Cerebellar nuclear complex (tissue), 1 donor: ENCODE measurements at places on chromosomes 5 and 9.

DNA sequence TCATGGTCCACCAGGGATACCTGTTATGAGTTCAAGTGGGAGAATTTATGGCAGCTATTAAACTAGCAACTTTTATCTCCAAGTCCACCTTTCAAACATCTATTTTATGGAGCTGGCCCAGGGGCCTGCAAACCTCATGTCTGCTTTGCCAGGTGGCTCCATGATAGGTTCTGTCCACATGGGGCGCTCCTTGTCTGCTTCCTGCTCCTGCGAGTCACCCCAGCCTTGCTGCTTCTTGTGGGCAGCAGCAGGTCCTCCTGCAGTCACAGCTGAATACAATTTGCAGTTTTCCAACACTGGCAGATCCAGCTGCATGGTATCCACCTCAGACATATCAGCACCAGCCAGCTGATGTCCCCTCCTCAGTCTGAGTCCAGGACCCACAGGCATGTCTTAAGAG lies 39.6 kb upstream of the FRRS1L start:
- DNase-seq: no peak

DNA sequence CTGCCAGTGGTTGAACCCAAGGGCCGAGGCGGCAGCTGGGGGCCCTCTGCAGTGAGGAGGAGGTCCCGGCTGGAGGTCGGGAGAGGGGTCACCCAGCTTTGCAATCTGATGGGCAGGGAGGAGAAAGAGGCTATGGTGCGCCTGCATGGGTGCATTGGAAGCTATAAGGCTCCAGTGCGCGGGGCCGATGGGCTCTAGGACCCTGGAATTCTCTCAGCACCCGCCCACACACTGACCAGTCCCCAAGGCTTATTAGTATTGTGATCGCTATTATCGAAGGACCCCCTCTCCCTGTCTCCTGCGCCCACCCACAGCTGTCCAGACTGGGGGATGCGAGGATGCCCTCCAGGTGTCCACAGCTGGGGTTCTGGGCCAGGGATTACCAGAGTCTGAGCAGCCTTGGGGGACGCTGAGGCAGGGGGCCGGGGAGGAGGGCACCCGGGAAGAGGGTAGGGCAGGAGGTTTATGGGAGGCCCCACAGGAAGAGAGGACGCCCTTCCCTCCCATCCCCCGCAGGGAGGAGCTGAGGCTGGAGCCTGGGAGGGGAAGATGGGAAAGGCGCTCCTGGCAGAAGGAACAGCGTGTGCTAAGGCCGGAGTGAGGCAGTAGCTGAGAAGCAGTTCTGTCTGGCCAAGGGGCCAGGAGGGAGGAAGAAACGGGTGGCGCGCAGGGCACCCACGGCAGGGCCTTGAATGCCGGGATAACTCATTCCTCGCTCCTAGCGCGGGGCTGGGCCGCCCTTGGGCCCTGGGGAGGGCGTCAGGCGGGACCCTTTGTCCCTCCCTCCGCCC lies 24.2 kb downstream of the C9orf50 start:
- no peak for DNase-seq

- no peak for DNase-seq
Observed at GRCh38 chr5:12292610-12293204, 388.5 kb upstream of the CTNND2 start.

- no peak for DNase-seq
Observed at GRCh38 chr5:127871503-127872153, 168.4 kb downstream of the CCDC192 start.

DNA sequence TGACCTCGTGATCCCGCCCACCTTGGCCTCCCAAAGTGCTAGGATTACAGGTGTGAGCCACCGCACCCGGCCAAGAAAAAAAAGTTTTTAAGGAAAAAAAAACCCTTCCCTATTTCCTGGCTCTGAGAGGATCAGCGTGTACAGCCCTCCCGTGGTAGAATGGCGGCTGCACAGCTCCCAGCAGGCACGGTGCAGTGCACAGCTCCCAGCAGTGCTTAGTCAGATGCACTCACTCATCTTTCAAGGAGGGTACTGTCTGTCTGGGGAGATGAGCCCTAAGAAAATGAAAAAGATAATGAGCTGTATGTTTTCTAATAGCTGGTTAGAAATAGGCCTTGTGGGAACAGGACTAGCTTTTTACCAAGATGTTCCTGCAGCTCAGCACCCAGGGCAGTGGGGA lies 36.7 kb upstream of the SLC2A8 start:
- no peak for DNase-seq

- DNase-seq: no peak
Observed at GRCh38 chr5:172186114-172186695, 1.8 kb downstream of the STK10 start.

- DNase-seq: no peak
Observed at GRCh38 chr9:8907868-8908267, 1108.3 kb upstream of the DMAC1 start.

DNA sequence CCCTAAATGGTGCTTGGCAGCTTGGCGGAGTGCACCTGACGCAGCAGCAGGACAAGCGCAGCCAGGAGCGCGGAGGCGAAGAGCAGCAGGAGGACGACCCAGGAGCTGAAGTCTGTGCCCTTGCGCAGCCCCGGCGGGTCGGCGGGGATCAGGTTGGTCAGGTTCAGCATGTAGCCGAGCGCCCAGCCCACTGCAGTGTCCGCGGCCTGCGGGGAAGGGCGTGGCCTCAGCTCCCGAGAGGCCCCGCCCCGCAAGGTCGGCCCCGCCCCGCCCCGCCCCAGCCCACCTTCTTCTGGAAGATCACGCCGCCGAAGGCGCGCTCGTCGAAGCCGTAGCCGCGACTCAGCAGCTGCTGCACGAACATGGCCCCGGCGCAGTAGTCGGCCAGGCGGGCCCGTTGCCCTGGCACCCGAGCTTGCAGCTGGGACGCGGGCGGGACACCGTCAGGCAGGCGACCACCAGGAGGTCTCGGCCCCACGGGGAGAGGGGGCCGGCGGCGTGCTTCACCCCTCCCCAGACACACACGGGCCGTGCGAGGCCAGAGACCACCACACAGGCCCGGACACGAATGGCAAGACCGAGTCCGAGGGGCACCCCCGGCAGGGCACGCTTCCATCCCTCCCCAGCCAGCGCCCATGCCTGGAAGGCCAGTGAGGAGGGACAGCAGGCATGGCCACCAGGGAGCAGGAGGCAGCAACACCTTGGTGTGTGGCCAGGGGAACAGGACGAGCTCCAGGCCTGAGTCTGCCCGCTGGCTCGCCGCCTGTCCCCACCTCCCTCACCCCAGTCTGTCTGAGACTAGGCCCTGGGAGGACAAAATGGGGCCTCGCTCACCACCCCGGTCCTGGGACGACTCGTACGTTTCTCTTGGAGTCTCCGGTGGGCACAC lies 2.9 kb upstream of the NPDC1 start:
- DNase-seq: no peak

GRCh38 chr9:34741628-34742027 lies 31.7 kb upstream of the CCL21 start:
- DNase-seq: no peak

- no peak for DNase-seq
Observed at GRCh38 chr9:137788561-137789294, 88.9 kb upstream of the CACNA1B start.

GRCh38 chr9:89234205-89235067 lies 55.8 kb upstream of the SHC3 start:
- DNase-seq: no peak

- DNase-seq: peak; percentile 32
Observed at GRCh38 chr5:134240421-134240962, 14.6 kb upstream of the PPP2CA start.

- DNase-seq: no peak
Observed at GRCh38 chr9:74598874-74599273, 101.7 kb downstream of the RORB start.

GRCh38 chr5:83204651-83205050 lies 127.3 kb downstream of the XRCC4 start:
- no peak for DNase-seq

DNA sequence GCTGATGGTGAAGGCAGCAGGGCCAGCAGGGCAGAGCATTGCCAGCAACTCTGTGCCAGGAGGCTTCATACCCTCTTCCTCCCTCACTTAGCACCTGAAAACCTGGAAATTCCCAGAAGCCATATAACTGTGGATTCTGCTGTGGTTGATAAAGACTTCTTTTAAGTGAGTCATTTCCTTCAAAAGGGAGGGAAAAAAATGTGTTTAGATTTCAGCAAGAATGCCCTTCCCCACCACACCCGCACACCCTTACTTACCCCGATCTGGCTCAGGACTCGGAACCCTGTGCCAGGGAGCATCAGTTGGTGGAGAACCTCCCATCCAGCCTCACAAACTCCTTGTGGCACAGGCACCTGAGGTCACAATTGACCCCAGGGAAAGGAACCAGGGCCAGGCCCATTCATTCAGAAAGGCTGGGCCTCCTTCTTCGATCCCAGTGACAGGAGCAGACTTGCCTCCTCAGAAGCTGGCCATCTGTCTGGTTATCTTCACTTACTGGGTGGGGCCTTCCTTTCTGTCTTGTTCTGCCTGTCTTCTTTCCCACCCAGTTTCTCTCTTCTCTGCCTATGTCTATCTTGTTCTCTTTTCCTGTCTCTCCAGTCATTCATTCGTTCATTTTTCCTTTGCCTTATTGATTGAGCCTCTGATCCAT lies 62.6 kb downstream of the PLAC8L1 start:
- no peak for DNase-seq

- DNase-seq: no peak
Observed at GRCh38 chr9:132242621-132243155, 80.8 kb downstream of the NTNG2 start.

GRCh38 chr5:156893517-156893916 lies 43.4 kb downstream of the PPP1R2B start:
- DNase-seq: no peak

GRCh38 chr5:11904265-11904906 lies at the start of gene CTNND2:
TSS of gene CTNND2 (minus strand) at chr5:11904446. CDS start at chr5:11903853, 593 bp downstream.
- DNase-seq: peak; percentile 54

DNA sequence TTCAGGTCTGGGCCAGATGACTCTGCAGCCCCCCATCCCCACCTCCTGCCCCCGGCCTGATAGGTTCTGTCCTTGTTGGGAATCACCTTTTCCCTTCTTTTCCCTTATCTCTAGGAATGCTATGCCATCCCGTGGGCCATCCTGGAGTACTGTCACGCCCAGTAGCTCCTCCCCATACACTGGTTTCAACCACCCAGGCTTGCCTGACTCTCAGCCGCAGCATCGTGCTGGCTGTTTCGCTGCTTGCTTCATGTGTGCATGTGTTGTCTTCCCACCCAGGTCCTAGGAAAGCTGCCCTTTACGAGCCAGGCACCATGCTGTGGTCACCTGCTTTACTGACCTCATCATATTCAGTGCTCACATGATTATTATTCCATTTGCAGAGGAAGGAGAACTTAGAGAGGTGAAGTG lies 71.8 kb downstream of the ANGPTL2 start:
- no peak for DNase-seq

GRCh38 chr5:138033907-138034306 lies 1.0 kb upstream of the FAM13B start:
- DNase-seq: no peak

GRCh38 chr5:120405923-120406322 lies 58.2 kb upstream of the PRR16 start:
- no peak for DNase-seq

DNA sequence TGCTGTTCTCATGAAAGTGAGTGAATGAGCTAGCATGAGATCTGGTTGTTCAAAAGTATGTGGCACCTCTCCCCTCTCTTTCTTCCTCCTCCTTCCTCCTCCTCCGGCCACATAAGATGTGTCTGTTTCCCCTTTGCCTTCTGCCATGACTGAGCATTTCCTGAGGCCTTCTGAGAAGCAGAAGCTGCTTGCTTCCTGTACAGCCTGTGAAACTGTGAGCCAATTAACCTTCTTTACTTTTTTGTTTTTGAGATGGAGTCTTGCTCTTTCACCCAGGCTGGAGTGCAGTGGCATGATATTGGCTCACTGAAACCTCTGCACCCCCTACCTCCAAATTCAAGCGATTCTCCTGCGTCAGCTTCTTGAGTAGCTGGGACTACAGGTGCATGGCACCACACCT lies 6.1 kb downstream of the S100Z start:
- no peak for DNase-seq

DNA sequence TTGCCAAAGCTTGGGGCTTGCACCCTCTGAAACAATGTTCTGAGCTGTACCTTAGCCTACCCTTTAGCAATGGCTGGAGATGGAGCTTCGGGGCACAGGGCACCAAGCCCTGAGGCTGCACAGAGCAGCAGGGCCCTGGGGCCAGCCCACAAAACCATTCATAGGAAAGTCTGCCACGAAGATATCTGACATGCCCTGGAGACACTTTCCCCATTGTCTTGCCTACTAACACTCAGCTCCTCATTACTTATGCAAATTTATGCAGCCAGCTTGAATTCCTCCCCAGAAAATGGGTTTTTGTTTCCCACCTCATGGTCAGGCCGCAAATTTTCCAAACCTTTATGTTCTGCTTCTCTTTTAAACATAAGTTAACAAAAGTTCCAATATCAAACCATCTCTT lies 105.7 kb downstream of the DTWD2 start:
- no peak for DNase-seq

- DNase-seq: no peak
Observed at GRCh38 chr5:64958757-64959391, 190.1 kb downstream of the CWC27 start.

DNA sequence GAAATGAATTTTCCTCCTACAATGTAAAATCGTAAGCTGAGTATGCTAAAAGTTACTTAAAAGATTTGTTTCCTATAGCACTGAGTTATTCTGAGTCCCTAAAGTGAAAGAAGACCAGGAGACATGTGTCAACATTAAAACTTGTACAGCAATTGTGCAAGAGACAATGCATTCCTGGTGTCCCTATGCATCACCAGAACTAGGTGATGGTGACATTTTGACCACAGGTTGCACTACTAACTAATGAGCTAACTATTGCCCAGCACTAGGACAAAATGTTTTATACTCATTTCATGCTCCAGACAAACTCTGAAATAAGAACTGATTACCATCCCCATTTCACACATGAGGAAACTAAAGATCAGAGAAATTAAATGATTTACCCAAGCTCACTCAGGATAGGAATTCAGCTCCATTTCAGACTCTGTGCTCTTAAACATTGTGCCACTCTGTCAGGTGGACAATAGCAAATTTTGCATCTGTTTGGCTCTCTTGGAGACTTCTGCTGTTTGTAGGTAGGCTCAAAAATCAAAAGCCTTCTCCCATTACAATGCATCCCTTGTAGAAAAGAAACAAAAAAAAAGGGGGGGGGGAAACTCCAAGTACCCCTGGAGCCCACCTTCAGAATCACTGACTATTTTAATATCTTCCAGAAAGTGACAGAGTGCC lies 269.2 kb downstream of the ACTL7B start:
- no peak for DNase-seq

- no peak for DNase-seq
Observed at GRCh38 chr9:72704688-72705375, 183.4 kb downstream of the TMC1 start.
